Activated CD4-positive, alpha-beta memory T cell treated with anti-CD3 and anti-CD28 coated beads, Interleukin-2, amount 10 ng/mL, durations not matched to agents 7 days and 5 days (primary cell): ENCODE measurements at places on chromosomes 6 and 20. TPM values are rescaled to one million over a fixed set of nuclear protein-coding genes. Genes with fewer than 3 reads are reported as not detected.

The MYT1 gene
- not detected for total RNA-seq

The DPPA5 gene
- total RNA-seq = not detected

The ADGB gene
- not detected for total RNA-seq

The WDR27 gene
- 24.9 TPM for total RNA-seq

The THBD gene
- total RNA-seq = not detected

The TBXT gene
- not detected for total RNA-seq

The BFSP1 gene
- 2.7 TPM for total RNA-seq

The EYA2 gene
- total RNA-seq = 0.15 TPM

The TBP gene
- total RNA-seq = 19.1 TPM

The LGSN gene
- total RNA-seq = 0.15 TPM

The OOEP gene
- total RNA-seq = 0.68 TPM

The GINM1 gene
- 18.1 TPM for total RNA-seq

The C20orf96 gene
- total RNA-seq = 5.9 TPM

The SLC17A3 gene
- total RNA-seq = 0.96 TPM

The RFX6 gene
- total RNA-seq = not detected

The TUBB1 gene
- total RNA-seq = not detected

The SLCO4A1 gene
- total RNA-seq = 51.5 TPM

The FAM83C gene
- not detected for total RNA-seq

The NRN1 gene
- total RNA-seq = 3.2 TPM

The NMBR gene
- not detected for total RNA-seq

The TREM1 gene
- total RNA-seq = not detected

The IL17F gene
- total RNA-seq = 12.6 TPM

The C20orf202 gene
- total RNA-seq = not detected

The PTGIS gene
- 1.6 TPM for total RNA-seq

The CRISP3 gene
- total RNA-seq = not detected

The ADGRG6 gene
- not detected for total RNA-seq
